ENCODE measurements at places on chromosomes 7 and 10. TPM values are rescaled to one million over a fixed set of nuclear protein-coding genes. Genes with fewer than 3 reads are reported as not detected.
A peak's percentile ranks its signal among the peaks of the same experiment; 100 is the strongest.

Gene PLAU
- 3.9 TPM for total RNA-seq

- no peak for DNase-seq
Observed at GRCh38 chr10:107653832-107654287, 489.4 kb upstream of the SORCS1 start.

Gene PON1
- total RNA-seq: not detected

Gene KIAA1549
- total RNA-seq: 0.85 TPM

GRCh38 chr10:28674782-28675181 lies 2.5 kb upstream of the BAMBI start:
- DNase-seq: peak; percentile 23

GRCh38 chr7:101814081-101814990 lies 3.1 kb upstream of the CUX1 start:
- no peak for DNase-seq

DNA sequence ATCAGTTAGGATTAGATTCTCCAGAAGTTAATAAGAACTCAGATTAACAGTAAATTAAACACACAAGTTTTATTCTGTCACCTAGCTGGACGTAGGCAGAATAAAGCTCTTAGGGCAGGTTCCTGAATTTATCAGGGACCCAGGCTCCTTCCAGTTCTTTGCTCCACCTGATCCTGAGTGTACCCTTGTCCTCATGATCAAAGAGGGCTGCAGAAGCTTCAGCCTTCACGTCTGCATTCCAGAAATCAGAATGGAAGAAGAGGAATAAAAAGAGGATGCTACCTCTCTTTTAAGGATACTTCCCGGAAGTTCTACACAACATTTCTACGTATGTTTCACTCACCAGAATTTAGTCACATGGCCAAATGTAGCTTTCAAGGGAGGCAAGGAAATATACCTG lies 1.7 kb upstream of the GSAP start:
- DNase-seq: no peak

- DNase-seq: no peak
Observed at GRCh38 chr7:42468471-42468870, 231.5 kb upstream of the GLI3 start.

GRCh38 chr10:48805411-48805810 lies 120.7 kb downstream of the WDFY4 start:
- no peak for DNase-seq

Gene AKR1C1
- total RNA-seq: 60.3 TPM

DNA sequence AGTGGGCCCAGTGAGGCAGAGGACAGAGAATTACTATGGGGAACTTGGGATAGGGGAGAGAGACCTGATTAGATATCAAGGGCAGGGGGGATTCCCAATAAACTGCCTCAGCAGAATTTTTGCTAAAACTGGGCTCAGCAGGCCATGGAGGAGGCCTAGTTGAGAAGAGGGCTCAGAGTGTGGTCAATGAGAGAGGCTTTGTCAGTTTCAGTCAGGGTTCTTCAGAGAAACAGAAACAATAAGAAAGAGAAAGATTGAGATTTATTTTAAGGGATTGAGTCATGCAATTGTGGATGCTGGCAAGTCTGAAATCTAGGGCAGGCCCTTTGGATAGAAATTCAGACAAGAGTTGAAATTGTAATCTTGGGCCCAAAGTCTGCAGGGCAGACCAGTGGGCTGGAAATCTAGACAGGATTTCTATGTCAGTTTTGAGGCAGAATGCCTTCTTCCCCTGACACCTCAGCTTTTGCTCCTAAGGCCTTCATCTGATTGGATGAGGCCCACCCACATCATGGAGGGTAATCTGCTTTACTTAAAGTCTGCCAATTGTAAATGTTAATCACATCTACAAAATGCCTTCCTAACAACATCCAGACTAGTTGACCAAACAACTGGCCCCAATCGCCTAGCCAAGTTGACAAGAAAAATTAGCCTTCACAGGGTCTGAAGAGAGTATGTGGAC lies 33.5 kb upstream of the CCSER2 start:
- no peak for DNase-seq
